Effector CD4-positive, alpha-beta T cell (primary cell): ENCODE measurements at places on chromosomes 7 and 10.

- no peak for DNase-seq
Measured at GRCh38 chr10:52679117-52679516, 93.5 kb downstream of the MBL2 start.

- no peak for DNase-seq
Measured at GRCh38 chr7:96189129-96189820, 132.6 kb downstream of the SLC25A13 start.

- no peak for DNase-seq
Measured at GRCh38 chr7:74570533-74571156, 86.9 kb upstream of the GTF2I start.

DNA sequence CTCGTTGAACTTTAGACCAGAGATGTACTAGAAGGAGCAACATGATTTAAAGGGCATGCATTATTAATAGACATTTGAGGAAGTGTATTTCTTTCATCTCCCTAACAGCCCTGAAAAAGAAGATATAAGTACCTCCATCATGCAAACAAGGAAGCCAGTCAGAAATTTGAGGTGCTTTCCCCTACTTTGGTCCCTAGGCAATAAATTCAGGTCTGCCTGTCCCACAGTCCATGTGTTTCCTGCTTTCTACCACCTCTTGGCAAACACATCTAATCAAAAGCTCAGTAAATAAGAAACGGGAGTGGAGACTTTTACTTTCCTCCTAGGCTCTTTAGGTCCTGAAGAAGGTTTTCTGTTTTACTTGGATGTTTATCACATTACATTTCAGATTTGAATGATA lies 5.2 kb upstream of the SEMA3C start:
- no peak for DNase-seq

- no peak for DNase-seq
Measured at GRCh38 chr7:21107101-21107500, 320.4 kb upstream of the SP8 start.

DNA sequence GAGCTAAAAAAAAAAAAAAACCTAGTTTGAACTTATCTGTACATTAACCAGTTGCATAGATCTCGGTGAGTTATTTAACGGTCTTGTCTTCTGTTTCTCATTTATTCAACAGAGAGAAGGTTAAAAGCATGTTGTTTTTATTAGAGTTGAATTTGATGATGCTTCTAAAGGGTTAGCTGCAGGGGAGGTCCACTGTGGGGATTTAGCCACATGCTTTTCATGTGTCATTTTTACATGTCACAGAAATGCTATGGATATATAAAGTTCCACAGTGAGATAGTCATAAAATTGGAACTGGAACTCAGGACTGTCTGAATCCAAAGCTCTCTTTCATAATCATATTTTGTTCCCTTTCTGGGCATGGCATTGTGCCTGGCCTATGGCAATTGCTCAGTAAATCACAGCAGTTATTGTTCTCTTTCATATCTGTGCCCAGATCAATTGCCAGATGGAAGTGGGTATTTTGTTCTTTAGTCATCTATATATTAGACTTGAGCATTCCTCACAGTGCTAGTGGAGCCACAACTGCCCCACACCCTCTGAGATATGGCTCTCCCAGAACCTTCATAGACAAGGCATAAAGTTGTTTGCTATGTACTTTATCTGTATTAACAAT lies 578.8 kb downstream of the NRG3 start:
- no peak for DNase-seq

GRCh38 chr7:153920897-153921296 lies 131.3 kb upstream of the DPP6 start:
- DNase-seq = no peak

- no peak for DNase-seq
Measured at GRCh38 chr7:106216923-106217542, 67.8 kb downstream of the NAMPT start.

GRCh38 chr10:113169853-113170460 lies 219.9 kb downstream of the TCF7L2 start:
- no peak for DNase-seq

GRCh38 chr7:155283565-155284194 lies 14.0 kb upstream of the INSIG1 start:
- DNase-seq = no peak

DNA sequence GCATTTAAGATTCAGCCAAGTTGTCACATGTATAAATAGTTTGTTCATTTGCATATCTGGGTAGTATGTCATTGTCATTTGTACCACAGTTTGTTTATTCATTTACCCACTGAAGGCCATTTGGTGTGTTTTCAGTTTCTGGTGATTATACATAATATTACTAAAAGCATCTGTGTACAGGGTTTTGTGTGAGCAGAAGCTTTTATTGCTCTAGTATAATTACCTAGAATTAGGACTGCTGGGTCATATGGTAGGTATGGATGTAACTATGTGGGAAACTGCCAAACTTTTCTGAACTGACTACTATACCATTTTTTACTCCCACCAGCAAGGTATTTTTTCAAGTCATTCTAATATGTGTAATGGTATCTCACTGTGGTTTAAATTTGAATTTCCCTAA lies 584.0 kb upstream of the GHITM start:
- DNase-seq = no peak

- no peak for DNase-seq
Measured at GRCh38 chr7:132560105-132560504, 16.2 kb downstream of the PLXNA4 start.

DNA sequence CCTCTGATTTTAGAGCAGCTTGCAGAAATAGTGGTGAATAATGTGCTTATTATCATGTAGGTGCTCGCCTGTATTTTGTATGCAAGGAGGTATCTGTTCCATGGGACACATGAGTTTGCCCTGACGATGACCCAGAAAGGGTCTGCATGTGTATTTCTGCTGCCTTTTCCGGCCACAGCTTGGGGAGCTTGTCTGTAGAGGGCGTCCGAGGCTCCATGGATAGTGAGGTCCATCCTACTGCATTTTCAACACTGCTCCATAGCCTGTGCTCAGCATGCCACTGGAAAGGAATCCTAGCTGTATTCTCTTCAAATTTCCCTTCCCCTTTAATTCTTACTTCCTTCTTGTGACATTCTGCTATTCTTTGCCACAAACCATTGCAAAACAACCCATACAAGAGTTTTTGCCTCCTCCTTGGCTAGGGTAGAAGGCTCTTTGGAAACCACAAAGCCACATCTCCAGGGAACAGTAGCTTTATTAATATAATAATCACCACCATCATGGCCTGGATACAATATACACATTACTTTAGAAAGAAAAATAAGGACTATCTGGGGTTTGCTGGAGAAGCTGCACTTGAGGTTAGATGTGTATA lies 127.7 kb downstream of the DYNC1I1 start:
- no peak for DNase-seq

DNA sequence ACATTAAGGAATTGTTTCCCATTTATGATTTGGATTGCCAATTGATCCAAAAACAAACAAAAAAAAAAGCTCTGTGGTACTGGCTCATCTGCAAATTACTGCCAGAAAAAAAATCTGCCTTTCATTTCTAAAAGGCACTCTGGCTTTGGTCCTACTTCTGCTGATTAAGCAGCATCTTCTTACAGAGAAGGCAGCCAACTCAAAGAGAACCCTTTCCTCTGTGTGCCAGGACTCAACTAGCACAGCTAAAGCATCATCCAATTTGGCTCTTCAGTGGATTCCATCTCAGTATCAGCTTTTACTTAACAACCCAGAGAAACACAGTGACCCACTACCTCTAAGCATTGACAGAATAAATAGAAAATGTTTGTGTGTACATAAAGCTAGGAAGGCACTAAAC lies 80.6 kb downstream of the GSAP start:
- no peak for DNase-seq

GRCh38 chr7:28686418-28686800 lies 271.7 kb downstream of the TRIL start:
- no peak for DNase-seq

DNA sequence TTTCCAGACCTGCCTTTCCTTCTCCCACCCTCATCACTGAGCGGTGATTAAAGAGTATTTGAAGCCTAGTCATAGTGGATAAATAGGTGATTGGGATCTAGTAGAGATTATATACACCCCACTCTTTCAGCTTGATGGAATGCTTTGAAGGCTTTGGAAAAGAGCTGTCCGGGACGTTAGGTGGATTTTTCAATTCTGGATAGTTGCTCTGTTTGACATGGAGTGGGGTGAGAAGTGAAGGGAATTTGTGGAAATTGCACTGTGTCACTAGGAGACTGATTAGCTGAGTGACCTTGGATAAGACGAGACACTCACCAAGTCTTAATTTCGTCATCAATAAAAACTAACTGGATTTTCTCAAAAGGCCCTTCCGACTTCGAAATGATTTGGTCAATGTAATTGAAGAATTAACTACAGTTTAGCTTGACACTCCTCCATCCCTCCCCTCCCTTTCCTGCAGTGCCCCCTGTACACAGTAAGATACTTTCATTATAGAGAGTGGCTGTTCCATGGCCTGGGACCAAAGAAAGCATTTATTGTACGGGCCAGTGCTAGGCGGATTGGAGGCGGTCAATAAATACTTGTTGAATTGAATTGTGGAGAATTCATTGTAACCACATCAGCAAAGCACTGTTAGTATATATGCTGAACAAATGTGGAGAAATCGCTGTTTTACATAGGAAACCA lies 962 bp downstream of the ZKSCAN1 start:
- no peak for DNase-seq

DNA sequence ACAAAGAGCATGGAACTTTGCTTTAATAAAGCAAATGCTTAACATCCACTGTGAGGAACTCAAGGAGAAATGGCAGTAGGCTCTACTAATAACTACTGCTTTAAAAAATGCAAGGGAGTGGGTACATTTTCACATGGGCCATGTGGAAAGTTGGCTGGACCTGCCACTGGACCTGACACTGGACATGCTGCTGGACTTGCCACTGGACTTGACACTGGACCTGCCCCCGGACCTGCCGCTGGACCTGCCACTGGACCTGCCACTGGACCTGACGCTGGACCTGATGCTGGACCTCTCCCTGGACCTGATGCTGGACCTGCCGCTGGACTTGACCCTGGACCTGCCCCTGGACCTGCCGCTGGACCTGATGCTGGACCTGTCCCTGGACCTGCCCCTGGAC lies 32.6 kb downstream of the DIP2C start:
- no peak for DNase-seq

GRCh38 chr10:100041306-100042002 lies 31.7 kb upstream of the DNMBP start:
- no peak for DNase-seq

DNA sequence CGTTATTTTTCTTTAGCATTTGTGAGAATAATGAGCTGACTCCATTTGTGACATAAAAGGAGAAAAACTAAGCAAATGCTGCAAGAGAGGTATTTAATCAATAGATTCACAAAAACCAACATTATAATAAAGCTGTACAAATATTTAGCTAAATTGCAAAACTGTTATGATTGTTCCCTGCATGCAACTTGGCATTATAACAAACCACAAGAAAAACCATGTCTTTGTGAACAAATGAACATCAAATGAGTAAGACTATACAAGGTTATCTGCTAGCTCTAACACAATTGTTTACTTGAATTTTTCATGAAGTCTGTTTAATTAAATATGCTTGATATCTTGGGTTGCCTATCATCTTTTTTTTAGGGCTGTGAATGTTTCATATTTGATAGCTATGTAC lies 50.8 kb upstream of the PPP1R9A start:
- DNase-seq = no peak

DNA sequence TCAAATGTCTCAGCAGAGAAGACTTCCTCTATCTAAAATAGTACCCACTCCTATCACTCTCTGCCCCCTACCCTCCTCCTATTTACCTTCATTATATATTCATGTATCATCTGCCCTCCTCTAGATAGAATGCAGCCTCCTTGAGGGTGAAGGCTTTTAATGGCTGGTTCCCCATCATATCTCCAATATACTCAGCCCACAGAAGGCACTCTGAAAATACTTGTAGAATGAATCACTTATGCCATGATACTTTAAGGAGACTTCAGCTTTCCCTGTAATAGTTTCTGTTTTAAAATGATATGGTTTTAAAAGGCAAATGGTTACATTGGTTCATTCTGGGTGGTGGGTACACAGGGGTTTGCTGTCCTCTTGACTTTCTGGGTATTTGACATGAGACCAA lies 25.3 kb downstream of the GFRA1 start:
- no peak for DNase-seq

DNA sequence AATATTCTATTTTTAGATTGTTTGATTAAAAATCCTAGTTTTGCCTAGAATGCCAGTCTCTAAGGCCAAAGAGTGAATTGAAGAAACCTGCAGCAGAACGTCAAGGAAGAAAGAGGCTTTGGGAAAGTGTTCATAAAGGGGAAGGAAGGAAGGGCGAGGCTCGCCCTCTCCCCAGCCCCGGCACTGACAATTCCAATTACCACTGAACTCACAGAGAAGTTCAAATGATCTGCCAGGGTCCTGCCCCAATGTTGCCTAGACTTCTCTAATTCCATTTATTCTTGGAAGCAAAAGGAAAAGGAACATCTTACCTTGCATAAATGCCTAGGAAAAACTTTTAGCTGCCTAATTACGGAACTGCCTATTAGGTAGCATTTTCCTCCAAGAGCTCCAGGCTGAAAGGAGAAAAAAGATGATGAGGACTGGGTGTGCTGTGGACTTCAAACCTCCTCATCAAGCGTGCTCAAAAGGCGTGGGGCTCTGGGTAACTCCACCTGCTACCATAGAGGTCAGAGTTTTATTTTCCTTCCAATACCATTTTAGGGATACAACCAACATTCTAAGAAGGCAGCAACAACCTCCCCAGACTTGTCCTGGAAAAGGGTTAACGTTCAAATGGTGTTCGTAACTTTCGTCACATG lies 134.5 kb downstream of the PKD1L1 start:
- DNase-seq = no peak

DNA sequence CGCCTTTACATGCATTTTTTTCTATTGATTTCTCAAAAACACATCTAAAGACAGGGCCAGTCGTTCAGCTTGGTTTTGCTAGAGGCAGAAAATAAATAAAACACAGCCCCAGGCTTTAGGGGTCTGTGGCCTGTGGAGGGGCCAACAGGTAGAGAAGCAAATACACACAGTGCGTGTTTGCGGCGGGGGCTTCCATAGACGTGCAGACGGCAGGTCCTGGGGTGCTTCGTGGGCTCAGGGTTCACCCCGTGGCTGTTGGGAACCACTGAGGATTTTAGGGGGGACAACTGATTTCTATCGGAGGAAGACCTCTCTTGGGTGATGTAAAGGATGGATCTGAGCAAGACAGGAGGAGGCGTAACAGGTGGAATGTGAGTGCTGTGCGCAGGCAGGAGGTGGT lies 445.7 kb upstream of the FOXK1 start:
- no peak for DNase-seq

GRCh38 chr7:22176791-22177412 lies 180.1 kb downstream of the RAPGEF5 start:
- no peak for DNase-seq

- DNase-seq = no peak
Measured at GRCh38 chr10:22646388-22646853, 68.0 kb downstream of the PIP4K2A start.

GRCh38 chr10:26571655-26572054 lies 125.8 kb upstream of the PDSS1 start:
- DNase-seq = no peak

GRCh38 chr10:47077386-47077785 lies 166.2 kb downstream of the PTPN20 start:
- DNase-seq = no peak

GRCh38 chr7:1242256-1242605 lies 9.6 kb downstream of the UNCX start:
- DNase-seq = no peak
